SK-MEL-5 (cell line): ENCODE measurements at places on chromosomes 11 and 22.

DNA sequence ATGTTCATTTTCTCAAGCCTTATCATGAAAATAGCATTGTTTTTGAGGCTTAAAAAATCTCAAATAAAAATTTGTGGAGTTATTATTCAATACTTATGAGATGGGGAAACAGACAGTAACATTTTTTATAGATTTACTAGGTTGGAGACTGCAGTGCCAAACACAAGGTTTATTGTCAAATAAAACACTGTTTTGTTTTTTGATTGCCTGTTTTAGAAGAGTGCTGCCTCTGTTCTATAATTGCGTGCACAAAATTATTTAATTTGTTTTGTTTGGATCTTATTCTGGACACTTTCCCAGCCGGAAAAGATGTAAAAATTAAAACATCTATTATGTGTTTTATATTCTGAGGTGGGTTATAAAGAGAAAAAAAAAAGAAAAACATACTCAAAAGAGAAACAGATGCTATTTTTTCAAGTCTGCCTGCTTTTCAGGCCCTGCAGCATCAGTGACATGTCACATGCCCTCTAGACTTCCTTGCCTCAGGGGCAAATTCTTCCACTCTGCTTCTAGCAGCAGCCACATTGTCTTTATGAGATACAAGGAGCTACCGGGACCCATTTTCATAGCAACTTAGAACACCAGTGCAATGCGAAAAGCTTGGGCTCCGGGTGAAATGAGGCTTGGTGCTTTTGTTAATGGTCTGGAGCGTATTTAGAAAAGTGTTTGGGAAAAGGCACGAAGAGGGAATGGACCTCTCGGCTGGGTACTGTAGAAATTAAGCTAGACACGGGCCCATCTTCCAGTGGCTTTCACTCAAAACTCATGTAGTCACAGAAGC, 77.5 kb downstream of the EFCAB6 start:
- DNase-seq: peak; percentile 80

DNA sequence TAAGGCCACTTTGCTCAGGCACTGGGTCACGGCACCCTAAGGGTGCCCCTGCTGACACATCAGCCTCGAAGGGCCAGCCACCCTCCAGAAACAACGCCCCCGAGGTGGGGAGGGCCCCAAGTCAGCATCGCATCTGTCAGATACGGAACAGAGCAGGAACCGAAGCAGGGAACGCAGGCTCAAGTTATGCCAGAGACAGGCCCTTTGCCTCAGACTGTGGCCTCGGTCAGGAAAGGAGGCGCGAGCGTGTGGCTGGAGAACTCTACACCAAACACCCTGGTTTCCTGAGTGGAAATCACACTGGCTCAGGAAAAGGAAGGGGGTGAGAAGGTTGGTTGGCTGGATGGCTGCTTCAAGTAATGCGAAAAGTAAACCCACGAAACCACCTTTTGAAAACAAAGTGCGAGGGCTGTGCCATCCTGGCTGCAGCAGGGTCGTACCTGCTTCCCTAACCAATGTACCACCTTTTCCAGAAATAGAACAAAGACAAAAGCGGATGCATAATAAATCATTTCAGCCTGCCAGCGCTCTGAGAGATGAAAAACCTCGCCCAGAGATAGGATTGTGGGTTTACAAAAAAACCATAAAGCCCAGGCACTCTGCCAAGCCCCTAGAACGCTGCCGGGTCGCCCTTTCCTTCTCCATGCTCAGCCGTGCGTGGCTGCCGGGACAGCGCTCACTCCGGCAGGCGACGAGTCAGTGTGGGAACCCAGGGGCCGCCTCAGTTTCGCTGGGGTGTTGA, 38.6 kb downstream of the TRMU start:
- DNase-seq: no peak

DNA sequence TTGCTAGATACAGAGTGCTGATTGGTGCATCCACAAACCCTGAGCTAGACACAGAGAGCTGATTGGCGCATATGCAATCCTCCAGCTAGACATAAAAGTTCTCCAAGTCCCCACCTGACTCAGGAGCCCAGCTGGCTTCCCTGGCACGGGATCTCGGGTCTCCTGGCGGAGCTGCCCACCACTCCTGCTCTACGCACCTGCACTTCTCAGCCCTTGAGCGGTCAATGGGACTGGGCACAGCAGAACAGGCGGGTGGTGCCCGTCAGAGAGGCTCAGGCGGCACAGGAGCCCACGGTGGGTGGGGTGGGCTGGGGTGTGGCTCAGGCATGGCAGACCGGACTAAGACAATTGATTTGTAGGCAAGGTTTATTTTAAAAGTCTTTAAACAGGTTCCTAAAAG, 1365.5 kb downstream of the FAM181B start:
- DNase-seq: no peak

GRCh38 chr11:2218031-2218633, 46.5 kb upstream of the TH start:
- no peak for DNase-seq

DNA sequence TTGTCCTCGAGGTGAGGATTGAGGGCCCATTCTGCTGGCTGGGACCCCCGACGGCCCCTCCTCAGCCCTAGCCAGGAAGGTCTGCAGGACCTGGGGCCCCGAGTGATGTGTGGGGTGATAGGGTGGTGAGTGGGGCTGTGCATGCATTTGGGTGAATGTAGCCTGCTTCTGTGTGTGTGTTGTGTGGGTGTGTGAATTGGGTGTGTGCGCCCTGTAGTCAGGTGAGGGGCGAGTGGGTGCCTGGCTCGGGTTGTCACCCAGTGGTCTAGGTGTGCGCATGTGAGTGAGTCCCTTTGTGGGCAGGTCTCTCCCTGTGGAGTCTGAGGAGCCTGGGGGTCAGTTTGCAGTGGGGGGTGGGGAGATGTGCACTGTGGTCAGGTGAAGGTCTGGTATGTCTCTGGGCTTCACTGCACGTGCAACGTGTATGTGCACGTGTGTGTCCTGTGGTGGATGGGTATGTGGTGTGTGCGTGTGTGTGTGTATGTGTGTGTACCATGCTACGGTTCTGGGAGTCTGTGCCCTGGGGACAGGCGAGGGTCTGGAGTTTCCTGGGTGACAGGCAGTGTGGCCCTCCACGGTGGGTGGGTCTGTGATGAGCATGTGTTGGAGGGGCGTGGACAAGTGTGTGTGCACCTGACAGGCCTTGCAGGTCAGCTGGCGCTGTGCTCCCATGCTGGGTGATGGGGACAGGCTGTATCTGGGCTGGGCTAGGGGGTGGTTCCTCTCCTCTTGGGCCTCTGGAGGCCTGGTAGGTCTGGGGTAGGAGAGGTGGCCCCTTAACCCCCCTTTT, 1.0 kb downstream of the TMEM151A start:
- no peak for DNase-seq

GRCh38 chr11:66543263-66544107, 2.4 kb downstream of the ZDHHC24 start:
- no peak for DNase-seq

GRCh38 chr22:43439368-43440103, 27.7 kb downstream of the MPPED1 start:
- no peak for DNase-seq

GRCh38 chr22:40247976-40248375, 70.3 kb downstream of the TNRC6B start:
- no peak for DNase-seq

DNA sequence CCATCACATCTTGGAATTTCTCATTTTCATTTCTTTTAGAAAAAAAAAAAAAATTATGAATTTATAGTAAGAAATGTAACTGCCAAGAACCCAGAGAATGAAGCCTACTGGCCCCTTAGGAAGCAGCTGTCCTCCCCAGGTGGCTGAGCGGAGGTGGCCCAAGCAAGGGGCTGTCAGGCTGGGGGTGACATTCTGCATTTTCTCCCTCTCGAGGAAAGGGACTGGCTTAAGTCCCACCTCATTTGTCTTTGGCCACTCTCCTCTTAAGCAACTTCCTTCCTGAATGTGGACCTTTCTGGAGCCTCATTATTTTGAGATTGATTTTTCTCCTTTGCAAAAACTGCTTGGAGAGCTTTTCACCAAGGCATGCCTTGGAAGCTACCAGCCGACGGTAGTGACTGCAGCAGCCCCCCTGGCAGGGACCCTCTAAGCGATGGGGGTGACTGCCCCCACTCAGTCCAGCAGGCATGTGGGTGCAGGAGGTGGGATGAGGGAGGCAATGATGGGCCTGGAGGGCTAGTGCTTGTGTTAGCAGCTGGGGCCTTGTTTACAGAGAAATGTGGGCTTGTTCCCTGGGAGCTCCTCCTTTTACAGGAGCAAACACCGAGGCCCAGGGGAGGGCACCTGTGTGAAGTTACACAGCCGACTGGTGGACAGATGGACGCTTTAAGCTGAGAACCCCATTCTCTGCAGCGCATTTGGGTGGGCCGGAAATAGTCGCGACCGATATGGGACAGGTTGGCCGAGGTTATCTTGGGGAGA, 111.7 kb downstream of the MORC2 start:
- no peak for DNase-seq

GRCh38 chr11:72222106-72222891, 2.3 kb upstream of the INPPL1 start:
- no peak for DNase-seq

- DNase-seq: no peak
Measured at GRCh38 chr22:22883090-22883727, 4.4 kb upstream of the IGLL5 start.

GRCh38 chr11:36890121-36890679, 292.2 kb upstream of the RAG2 start:
- no peak for DNase-seq

DNA sequence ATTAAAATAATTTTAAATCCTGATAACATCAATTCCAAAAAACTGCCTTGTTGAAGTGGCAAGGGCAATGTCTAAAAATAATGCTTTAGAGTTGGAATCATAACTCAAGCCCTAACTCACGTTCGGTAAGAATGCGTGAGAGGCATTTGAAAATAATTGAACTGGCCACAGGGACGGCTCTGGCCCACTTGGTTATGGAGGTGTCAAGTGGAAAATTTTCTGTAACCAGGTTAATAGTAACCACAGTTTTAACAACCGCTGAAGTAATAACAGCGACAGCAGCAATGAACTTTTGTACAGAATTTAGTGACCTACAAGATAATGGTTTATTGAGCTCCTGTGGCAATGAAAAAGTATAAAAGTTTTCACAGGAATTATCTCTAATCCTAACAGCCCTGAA, 79.4 kb downstream of the ETS1 start:
- no peak for DNase-seq

- DNase-seq: no peak
Measured at GRCh38 chr22:37701141-37701786, 4.4 kb downstream of the TRIOBP start.

DNA sequence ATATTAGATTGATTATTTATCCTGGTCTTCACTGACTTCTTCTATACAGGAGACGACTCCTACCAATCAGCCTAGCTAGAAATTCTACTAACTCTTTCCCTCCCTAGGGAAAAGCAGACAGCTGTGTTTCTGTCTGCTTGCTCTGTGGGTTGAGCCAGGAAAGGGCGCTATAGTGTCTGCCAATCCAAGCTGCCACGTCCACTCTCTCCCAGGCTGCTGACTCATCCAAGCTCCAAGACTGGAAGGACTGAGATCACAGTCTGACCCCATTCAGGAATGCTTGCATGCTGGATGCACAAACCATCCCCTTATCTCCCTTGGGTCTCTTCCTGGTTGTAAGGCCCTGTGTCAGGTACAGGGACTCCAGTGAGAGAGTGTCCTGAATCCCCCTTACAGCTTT, 955.6 kb downstream of the OPCML start:
- peak; percentile 40 for DNase-seq

GRCh38 chr11:35288817-35289541, 130.4 kb downstream of the SLC1A2 start:
- DNase-seq: peak; percentile 8

DNA sequence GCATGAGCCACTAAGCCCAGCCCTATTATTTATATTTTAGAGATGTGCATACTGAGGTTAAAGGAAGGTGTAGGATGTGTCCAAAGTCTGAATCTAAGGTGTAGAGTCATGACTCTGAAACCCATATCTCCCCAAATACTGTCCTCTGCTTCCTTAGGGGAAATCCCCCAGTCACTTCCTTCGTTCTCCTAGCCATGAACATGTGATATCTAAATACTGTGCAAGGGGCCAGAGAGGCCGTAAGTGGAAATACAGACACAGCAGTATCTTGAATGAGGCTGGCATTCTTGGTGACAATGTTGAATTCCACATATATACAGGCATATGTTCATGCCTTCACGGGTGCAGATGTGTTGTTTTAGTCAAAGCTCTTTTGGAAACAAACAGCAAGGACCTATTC, 21.3 kb upstream of the PATZ1 start:
- DNase-seq: no peak

- DNase-seq: no peak
Measured at GRCh38 chr11:76212086-76213035, 6.1 kb upstream of the WNT11 start.

DNA sequence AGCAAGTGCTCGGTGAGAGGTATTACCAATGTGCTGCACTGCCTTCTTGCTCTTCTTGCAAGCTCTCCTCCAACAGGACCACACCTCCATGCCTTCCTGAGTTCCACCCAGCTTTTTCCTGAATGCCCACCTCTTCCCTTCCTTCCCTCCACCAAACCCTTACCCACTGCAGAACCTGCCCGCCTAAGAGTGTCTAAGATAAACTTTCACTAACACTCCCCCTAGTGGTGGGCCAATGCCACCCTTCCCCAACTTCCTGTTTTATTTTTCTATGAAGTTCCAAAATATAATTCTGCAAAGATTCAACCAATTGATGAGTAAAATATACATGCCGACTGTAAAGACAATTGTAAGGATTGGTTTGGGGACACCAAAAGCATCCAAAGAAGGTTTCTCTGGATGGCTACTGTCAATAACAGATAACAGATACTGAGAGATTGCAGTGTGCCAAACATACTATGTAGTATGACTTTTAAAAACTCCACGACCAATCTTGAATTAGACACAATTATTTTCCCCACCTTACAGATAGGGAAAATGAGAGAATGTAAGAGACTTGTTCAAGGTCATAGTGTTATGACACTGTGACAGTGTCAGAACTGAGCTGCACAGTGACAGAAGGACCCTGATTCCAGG, 38.6 kb upstream of the BMAL1 start:
- DNase-seq: peak; percentile 72

- DNase-seq: no peak
Measured at GRCh38 chr11:134562196-134562595, 150.2 kb upstream of the B3GAT1 start.

DNA sequence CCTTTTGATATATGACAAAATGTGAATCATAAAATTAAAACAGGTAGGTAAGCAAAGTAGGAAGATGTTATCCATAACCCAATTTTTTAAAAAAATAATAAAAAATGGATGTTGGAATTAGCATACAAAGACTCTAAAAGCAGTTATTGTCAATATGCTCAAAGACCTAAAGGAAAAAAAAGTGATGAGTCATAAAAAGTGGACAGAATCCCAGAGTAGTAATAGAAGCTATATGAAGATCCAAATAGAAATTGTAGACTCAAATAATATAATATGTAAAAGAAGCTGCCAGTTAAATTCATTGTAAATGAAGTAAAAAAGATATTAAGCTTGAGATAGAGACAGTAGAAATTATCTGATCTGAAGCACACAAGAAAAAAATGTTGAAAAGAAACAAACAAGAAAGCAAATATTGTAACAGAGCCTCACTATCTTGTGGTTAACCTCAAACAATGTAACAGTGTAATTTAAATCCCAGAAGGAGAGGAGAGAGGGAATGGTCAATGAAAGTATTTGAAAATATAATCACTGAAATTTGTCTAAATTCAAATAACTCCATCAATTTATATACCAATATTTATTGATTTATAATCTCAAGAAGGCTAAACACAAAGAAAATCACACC, 773.4 kb upstream of the RAG2 start:
- DNase-seq: no peak
